ENCODE measurements at places on chromosomes 3 and 15. TPM values are rescaled to one million over a fixed set of nuclear protein-coding genes. Genes with fewer than 3 reads are reported as not detected.

DNA sequence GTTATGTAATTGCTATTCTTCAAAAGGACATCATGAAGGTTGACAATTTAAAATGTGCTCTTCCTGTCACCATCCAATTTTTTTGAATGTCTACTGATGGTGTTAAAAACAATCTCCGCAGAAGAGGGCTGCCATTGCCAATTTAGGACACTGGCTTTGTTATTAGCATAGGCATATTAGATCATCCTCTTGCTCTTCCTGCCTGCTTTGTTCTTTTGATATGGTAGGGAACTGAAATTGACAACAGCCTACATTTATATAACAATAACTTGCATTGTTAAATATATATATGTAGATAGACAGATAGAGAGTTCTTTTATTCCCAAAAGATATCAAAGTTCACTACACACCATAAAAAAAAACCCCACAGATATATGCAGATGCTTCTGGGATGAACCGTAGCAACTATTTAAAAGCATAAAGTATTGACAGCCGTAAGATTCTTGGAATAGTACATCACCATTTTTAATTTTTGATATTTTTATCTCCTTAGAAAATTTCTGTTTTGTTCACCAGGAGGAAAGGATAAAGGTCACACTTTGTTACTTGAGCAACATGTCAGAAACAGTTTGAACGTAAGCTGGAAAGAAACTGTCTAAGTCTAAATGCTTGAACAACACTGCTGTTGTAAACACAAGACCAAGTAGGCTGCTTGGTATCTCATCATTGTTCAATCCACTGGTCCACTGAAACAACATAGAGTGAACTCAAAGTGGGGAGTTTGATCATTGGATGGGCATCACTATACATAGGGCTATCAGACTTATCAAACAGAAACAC is 66.5 kb downstream of the MDFIC2 start:
- DNase-seq = no peak

GRCh38 chr3:30659270-30660130 is 53.1 kb downstream of the TGFBR2 start:
- DNase-seq = no peak

DNA sequence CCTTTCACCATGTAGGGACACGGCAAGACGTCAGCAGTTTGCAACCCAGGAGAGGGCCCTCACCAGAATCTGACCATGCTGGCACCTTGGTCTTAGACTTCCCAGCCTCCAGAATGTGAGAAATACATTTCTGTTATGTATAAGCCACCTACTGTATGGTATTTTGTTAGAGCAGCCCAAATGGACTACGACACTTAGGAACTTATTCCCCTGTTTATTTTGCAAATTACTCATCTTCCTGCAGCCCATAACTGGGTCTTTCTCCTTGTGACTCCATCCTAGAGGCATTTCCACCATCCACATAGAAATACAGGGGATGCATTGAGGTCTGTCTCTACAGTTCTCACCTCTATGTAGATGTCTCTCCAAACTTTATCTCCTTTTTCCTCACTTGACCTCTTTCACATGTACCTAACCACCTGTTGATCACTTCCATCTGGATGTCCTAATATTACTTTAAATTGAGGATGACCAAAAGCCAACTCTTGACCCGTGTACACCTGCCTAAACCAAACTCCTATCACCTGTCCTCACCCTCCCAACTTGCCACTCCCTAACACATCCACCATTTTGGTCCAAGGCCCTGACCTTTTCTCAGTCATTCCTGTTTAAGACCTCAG is 406.0 kb upstream of the WNT5A start:
- DNase-seq = no peak

DNA sequence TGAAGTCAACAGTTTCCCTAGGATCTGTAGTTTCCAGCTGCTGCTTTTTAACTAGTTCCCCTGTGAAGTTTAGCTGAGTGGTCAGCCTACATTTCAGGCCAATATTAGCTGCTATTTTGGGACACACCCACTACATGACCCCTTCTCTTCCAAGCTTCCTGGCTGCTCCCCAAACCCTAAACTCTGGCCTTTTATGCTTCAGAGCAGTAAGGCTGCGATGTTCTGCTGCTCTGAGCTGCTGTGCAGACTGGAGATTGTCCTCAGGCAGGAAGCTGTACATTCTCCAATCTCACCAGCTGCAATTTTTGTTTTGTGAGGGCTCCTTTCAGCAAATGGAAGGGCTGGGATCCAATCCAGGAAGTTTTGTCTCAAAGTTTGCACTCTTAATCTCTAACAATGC is 48.0 kb upstream of the WDR72 start:
- no peak for DNase-seq

DNA sequence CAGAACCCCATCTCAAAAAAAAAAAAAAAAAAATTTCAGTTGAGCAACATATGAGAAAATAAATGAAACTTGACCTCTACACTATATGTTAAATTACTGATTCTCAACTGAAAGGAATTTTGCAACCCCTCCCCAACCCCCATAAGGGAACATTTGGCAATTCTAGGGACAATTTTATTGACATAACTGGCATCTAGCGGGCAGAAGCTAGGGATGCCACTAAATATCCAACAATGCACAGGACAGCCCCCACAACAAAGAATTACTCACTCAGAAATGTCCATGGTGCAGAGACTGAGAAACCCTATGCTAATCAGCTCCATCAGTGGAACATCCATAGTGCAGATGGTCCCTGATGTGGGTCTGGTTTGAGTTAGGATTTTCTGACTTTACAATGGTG is 58.2 kb upstream of the OXTR start:
- no peak for DNase-seq

The ARHGEF3 gene
- polyA plus RNA-seq = 80.8 TPM

The SERPINI1 gene
- polyA plus RNA-seq = 39.6 TPM

DNA sequence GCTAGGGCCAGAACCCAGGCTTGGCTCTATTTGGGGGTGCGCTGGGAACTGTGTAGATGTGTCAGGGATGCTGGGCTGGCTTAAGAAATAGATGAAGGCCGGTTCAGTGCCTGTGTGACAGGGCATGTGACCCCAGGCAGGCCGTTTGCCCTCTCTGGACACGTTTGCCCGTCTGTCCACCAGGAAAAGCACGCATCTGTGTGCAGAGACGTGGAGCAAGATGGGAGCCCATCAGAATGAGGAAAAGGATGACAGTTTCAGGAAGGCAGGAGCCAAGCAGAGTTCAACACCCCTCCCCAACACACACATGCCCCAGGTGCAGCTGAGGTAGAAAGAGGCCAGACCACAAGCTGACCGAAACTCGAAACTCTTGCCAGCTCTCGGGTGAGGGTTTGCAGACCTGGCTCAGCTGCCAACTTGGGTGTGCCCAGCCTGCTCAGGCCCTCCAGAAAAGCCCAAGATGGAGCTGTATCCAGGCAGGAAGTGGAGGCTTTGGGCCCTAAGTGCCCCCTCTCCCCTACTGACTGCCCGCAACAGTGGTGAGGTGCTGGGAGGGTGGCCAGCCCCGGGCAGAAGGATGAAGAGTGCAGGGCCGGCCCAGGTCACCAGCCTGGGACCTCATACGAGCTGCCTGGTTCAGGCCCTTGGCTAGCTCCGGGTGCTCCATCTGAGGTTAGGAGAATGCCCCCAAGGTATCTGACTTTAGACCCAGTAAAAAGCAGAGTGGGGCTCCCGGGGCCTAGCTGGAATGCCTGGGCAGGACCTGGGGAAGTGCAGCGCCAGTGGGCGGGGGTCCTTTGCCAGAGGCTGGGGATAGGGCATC is 10.2 kb upstream of the MESP1 start:
- DNase-seq = no peak

GRCh38 chr3:175108613-175109151 is 249.5 kb downstream of the NAALADL2 start:
- no peak for DNase-seq

The TOP2B gene
- polyA plus RNA-seq = 306 TPM

DNA sequence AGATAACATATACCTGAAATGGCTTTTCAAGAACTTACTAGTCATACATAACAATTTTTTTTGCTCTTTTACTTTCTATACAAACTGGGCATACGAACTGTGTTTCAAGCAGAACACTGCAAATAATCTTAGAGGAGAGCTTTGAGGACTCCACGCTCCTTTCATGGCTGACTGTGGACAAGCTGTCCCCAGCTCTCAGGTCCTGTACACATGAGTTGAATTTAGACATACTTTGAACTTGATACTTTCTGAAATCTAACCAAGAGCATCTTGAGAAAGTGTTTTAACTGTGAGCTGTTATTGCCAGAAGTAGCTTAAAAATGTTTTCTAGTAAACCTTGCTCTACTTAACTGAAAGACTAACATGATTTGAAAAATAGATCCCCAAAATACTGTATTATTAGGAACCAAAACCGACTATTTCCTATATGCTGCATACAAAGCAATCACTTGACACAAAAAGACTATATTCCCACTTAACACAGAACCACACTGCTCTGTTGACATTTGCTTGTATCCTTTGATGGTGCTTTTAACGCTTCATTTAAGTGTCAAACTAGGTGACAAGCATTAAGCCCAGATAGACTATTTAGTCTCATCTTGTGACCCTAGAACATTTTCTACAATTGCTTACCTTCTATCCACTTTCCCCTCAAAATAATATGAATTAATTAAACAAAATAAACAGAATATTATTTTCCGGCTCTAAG is 755.8 kb downstream of the ROBO1 start:
- no peak for DNase-seq

DNA sequence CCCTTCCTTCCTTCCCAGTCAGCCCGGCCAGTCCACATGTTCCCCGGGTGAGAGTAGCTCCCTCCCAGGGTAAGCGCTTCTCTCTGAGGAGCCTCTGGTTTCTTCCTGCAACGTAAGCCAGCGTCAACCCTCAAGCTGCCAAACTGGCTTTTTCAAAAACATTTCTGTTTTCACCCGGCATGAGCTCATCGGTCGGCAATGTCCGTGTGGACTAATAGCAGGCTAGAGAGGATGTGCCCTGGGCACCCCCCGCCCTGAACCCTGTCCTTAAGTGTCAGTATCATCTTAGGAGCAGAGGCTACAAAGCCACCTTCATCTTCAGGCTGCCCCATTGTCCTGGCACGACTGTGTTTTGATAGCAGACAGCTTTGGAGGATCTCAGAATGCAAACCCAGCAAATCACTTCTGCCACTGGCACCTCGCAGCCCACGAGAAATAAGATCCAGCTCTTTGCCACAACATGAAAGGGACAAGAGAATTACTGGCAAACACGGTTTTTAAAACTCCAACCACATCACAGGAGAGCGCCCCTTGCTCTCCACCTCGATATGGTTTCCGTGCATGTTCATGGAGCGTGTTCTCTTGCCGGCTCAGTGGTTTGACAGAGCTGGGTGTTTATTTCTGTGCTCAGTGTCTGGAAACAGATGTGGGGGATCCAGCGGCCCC is 9.9 kb downstream of the ALDH1A3 start:
- no peak for DNase-seq

DNA sequence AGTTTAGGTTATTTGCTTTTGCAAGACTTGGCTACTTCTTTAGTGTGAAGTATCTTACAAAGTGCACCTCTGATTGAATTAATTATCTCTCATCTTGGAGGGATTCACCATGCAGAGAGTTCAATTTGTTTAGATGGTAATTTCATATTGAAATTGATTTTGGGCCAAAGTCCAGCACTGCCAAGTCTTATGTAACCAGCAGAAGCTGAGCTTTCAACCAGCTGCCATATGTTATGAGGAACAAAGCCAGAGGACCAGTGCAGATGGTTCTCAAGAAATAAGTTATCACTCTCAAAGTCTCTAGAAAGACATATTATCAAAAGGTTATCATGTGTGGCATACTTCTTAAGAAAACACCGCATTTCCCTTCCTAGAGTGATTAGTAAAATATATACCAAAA is 29.0 kb downstream of the ABHD6 start:
- no peak for DNase-seq

DNA sequence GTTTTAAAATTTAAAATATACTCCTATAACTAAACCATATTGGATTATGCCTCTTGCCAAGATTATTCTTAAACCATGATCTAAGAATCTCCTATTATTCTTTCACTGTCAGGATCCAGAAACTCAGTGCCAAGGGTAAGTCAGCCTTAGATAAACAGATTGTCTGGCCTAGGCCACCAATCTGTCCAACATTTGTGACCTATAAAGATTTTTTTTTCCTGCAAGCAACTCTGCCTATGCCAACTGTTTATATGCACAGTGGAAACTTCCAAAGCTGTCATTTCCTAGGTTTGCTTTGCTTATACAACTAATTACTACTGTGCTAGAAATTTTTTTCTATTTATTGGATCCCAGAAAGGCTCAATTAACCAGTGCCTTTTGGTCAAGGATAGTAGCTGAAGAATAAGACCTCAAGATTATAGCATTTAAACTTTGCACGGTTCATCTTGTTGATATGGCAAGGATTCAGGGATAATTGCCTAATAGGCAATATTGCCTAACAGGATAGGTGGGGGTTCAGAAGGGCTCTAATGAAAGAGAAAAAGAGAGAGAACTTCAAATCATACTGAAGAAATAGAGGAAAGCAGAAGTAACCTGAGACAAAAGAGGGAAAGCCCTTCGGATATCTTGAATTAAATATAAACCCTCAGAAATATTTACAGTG is 22.8 kb downstream of the GAP43 start:
- DNase-seq = no peak

- no peak for DNase-seq
Observed at GRCh38 chr3:184306341-184306972, 7.4 kb downstream of the PSMD2 start.

GRCh38 chr3:157410945-157411344 is 25.7 kb upstream of the PTX3 start:
- no peak for DNase-seq

Data from left renal cortex interstitium (tissue), 4 donors.